ENCODE measurements at places on chromosomes 6 and 20.

DNA sequence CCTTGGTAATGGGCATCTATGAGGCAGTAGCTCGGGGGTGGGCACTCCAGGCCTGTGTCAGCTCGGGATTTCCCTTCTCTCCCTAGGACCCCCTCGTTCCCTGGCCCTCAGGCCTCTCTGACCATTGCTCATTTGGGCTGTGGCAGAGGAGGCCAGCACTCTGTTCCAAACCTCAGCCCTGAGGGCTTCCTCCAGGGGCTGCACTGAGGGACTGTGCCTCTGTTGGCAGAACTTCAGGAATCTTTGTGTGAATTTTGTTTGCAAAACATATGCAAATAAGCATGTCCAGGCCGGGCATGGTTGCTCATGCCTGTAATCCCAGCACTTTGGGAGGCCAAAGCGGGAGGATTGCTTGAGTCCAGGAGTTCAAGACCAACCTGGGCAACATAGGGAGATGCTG lies 11.0 kb downstream of the PACSIN1 start:
- DNase-seq: no peak

DNA sequence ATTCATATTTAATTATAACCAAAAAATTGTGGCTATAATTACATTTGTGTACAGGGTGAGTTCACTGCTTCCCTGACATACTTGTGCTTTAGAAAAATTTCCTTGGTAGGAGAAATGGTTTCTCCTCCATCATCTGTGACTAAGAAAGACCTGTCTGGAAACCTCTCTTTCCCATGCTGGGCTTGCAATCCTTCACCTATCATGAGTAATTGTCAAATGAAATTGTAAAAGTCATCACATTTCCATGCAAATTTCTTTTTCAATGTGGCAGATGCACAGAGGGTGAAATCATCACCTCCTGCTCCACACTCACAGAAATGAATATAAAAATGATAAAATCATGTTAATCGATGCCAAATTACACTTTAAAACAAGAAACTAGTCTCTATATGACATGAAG lies 1.5 kb upstream of the SIRPB1 start:
- no peak for DNase-seq

DNA sequence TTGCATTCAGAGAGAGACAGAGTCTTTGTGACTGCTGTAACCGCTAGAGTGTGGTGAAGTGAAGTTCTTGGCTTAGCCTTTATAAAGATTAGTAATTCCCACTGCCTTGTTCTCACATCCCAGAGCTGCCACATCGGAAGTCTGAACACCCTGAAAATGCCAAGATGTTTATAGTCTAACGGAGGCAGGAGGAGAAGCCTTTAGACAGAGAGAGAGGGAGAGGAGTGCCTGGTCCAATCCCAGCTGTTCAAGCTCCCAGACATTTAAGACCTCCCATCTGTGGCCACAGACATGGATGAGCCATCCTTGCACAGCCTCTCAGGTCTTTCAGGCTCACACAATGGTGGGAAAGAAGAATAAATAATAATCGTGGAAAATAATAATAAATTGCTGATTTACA lies 1422.8 kb upstream of the EYS start:
- DNase-seq: no peak

DNA sequence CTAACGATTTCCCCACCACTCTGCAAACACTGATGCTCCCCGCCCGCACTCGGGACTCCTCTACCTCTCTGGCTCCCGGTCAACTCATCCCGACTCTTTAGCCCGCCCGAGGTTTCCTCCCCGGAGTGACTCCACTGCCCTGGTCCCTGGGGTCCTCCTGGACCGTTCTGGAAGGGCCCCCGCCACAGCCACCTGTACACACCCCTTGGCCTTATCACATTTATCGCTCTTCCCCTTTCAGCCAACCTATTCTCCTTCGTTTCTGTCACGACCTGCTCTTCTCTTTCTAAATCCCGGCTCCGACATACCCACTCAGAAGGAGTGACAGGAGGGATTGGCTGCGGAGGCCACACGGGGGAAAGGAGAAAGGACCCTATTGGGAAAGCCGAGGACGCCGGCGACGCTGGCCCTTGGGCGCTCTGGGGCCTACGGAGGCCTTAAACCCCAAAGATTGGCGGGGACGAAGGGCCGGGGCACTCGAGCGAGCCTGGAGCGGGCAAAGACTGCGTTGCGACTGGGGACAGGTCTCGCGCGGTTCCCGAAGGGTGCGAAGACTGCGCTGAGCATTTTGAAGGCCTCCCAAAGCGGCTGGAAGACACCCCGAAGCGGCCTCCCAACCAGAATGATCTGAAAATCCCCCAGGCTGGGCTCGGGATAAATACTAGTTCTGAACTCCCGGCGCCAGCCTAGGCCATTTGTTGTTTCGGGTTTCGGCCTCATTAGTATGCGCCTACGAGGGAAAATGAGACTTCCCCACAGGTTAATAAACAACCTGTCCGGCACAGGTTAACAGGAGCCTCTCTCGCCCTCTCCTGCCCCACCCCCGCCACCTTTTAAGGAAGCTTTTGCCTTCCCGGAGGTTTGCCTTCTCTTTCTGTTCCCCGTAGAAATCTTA lies 9.2 kb downstream of the SIM1 start:
- DNase-seq: no peak

GRCh38 chr20:24566656-24567055 lies 97.2 kb downstream of the SYNDIG1 start:
- DNase-seq: no peak

DNA sequence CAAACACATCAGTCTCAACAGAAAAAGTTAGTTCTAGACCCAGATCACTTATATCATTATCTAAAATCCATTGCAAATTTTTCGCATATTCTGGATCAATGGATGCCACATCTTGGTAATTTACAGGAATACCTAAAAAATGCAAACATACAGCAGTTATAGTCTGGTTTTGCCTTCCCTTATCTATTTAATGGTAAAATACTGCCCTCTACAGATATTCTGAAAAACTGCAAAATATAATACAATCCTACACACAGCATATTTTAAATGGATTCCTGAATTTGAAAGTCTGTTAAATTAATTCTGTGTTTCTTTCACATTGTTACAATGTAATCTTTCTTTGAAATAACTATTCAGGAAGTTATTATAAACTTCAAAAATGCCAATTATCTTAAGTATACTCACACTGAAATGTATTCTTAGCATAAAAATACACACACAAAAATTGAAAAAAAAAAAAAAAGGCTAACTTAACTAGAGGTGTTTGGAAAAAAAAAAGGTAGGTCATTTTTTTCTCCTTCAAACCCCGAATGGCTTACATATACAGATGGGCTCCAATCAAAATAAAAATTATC lies 88.4 kb downstream of the HACE1 start:
- DNase-seq: no peak

GRCh38 chr20:46576774-46577395 lies 26.4 kb upstream of the OCSTAMP start:
- no peak for DNase-seq

GRCh38 chr6:161138543-161139303 lies 135.1 kb downstream of the AGPAT4 start:
- DNase-seq: no peak

DNA sequence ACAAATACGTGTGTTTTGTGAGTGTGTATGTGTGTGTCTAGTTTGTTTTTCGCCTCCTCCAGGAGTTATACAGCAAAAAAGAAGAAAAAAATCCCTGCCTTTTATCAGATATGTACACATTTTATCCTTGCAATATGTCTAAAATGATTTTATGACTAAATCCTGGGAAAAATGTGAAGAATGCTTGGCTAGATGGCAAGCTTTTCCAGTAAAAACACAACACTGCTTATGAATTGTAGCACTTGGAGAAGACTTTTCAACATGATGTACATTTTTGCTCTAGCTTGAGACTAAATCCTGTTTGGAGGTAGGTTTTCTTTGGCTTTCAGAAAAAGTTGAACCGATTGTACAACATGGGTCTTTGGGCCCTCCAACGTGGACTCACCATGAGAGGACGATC lies 160.2 kb downstream of the GMPR start:
- DNase-seq: no peak

DNA sequence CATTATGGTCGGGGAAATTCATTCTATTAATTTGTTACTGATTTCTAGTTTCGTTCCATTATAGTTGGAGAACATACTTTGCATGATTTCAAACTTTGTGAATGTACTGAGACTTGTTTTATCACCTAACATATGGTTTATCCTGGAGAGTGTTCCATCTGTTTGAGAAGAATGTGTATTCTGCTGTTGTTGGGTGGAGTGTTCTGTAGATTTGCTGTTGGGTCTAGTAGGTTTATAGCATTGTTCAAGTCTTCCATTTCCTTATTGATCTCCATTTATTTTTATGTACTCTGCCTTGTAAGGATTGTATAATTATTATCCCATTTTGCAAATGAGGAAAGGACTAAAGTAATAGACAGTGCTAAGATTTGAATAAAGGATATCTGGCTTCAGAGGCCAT lies 85.4 kb downstream of the RREB1 start:
- peak; percentile 14 for DNase-seq

GRCh38 chr6:70337743-70338105 lies 34.8 kb upstream of the COL9A1 start:
- no peak for DNase-seq

DNA sequence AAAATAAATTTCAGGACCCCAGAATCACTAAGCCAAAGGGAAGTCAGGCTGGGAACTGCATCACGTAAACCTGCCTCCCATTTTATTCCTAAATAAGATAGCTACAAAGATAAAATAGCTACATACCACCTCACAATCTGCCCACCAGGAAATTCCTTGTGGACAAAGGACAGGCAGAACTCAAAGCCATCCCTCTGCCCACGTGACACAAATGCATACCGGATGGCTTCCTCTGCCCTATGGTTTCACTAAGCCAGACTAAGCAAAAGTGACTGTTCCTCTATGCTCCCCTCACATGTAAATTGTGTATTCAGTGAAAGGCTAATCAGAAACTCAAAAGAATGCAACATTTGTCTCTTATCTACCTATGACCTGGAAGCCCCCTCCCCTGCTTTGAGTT lies 15.0 kb downstream of the MBOAT1 start:
- no peak for DNase-seq

DNA sequence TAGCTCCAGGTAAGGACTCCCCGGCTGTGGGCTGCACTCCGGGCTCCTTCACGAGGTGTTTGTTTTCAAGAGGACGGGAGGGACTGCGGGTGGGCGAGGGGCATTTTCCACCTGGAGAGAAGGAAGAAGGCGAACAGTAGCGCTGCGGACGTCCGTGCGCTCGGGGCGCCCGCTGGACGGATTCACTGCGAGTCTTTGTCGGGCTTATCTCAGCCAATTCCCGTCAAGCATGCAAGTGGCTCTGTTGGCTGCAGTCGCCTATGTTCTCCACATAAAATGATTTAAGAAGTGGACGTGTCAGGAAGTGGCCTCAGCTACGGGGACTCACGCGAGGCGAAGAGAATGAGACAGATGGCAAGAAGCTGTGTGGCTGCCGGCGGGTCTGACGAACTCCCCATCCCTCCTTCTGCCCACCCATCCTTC lies 332 bp downstream of the GRIK2 start:
- DNase-seq: no peak

GRCh38 chr20:39624316-39624715 lies 662.2 kb downstream of the DHX35 start:
- DNase-seq: no peak

GRCh38 chr6:10901770-10902169 lies 14.9 kb downstream of the SYCP2L start:
- DNase-seq: peak; percentile 6

DNA sequence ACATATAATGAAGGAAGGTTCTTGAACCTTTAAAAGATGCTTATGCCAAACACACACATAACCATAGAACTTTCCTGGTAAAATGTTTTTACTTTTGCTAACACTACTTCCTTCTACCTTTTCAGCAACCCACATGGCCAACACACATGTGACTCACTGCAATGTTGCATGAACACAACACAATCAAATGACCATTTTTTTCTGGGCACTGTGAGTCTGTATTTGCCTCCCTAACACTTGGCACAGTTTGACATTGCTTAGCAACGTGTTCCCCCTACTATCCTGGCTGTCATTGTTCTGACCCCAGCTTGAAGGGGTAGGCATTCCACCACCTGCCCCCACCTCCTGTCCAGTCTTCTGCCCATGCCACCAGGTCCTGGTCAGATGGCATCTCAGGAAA lies 204.8 kb upstream of the PRND start:
- DNase-seq: no peak

DNA sequence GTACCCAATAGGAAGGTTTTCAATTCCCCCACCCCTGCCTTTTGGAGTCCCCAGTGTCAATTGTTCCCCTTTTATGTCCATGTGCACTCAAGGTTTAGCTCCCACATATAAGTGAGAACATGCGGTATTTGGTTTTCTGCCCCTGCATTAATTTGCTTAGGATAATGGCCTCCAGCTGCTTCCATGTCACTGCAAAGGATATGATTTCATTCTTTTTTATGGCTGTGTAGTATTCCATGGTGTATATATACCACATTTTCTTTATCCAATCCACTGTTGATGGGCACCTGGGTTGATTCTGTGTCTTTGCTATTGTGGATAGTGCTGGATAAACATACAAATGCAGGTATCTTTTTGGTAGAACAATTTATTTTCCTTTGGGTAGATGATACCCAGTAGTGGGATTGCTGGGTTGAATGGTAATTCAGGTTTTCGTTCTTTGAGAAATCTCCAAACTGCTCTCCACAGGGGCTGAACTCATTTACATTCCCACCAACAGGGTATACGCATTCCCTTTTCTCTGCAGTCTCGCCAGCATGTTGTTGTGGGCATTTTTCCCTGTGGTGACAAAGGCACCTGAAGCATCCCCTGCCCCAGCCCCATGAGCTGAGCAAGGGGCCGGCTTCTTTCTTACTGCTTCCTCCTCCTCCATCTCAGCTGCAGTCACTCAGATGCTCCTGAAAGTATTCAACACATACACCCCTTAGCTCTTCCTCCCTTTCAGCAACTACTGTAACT lies 66.7 kb downstream of the ELOVL2 start:
- DNase-seq: no peak

GRCh38 chr6:91161246-91161645 lies 574.4 kb upstream of the MAP3K7 start:
- DNase-seq: no peak

DNA sequence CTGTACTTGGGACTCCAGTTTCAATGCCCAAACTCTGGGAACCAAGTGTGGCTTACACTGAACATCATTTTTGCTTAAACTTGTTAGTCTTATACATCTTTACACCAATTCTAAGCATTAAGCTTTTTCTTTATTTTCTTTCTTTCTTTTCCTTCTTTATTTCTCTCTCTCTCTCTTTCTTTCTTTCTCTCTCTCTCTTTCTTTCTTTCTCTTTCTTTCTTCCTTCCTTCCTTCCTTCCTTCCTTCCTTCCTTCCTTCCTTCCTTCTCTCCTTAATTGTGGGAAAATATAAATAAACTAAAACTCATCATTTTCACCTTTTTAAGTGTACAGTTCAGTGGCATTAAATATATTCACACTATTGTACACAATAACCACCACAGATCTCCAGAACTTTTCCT lies 31.6 kb upstream of the HLA-DQA2 start:
- DNase-seq: no peak

Measured in hippocampal formation (tissue), 2 donors.